Activated CD4-positive, alpha-beta T cell treated with anti-CD3 and anti-CD28 coated beads, Interleukin-2, amount 50 U/mL, for 24 hours (primary cell): ENCODE measurements at places on chromosomes 3 and 15.

GRCh38 chr3:194293546-194294198, 57.5 kb downstream of the CPN2 start:
- DNase-seq, result no peak

DNA sequence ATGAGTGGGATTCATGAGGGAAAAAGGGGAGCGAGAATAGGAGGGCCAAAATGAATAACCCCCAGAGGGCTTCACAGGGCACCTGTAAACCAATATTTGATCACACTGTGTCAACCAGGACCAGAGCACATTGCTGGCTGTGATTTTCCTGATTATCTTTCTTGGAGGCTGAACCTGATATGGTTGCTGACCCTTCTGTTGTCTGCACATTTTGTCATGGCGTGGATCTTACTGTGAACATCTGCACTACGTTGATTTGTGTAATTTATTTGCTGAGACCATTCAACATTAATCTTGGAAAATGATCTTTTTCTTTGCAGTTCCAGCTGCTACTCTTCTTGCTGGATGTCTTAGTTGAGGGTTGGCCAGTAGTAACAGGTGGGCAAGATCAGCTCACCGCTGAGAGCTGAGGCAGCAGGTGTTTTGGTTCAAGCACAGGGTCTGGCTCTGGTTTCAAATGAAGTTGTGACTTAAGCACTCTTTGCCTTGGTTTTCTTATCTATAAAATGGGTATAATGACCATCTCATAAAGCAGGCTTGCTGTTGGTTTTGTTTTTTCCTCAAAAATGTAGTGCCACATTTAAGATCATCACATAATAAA, 61.2 kb downstream of the ARHGEF26 start:
- no peak for DNase-seq

DNA sequence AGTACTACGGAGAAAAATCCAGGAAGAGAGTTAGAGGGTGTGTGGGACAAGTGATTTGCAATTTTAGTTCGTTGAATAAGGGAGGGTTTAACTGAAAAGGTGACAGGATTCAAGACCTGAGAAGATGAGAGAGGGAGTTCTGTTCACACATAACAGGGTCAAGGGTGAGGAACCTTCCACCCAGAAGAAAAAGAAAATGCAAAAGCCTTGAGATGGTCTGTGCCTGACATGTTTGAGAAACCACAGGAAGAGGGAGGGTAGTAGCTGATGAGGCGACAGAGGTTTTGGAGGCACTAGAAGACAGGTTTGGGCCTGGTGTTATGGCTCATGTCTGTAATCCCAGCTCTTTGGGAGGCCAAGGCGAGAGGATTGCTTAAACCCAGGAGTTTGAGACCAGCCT, 591 bp upstream of the SLC25A20 start:
- no peak for DNase-seq

GRCh38 chr3:153658136-153658535, 463.1 kb upstream of the ARHGEF26 start:
- no peak for DNase-seq

GRCh38 chr3:28915741-28916500, 364.9 kb upstream of the RBMS3 start:
- no peak for DNase-seq

GRCh38 chr3:42764561-42765295, 8.3 kb downstream of the CCDC13 start:
- DNase-seq, result no peak

- no peak for DNase-seq
These were observed at the start of gene PP2D1 for GRCh38 chr3:20012164-20012563. Gene PP2D1 (minus strand): TSS chr3:20012264. CDS start chr3:20012072, 192 bp downstream.

GRCh38 chr3:185936814-185937688, 763 bp downstream of the TRA2B start:
- peak; percentile 74 for DNase-seq

DNA sequence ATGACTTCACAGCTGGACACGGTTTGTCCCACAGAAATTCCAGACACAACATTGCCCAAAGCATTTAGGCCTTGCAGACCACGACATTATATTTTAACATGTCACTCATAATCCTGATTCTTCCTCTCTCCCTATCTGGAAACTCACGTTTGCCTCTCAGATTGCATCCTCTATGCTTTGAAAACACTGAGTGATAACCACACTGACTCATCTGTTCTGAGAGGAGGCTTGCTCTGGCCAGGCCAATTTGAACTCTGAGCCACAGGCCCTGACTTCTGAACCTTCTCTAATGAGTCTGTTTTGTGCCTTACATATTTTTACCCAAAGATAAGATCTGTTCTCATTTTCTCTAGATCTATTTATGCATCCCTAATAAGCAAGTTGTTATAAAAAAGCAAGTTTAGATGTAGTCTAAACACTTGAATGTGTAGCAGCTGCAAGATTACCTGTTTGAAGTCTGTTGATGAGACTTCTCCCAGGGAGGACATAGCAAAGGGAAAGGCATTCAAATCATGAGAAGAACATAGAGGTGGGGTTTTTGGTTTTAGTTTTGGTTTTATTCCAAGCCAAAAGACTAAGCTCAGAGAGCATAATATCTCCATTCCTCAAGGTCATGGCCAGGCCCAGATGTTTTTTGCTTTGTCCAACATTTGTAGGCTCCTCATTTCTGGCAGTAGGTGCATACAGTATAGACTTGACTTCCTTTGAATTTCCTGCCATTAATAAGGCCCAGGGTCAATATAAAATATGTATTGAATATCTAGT, 234.4 kb upstream of the LRTM1 start:
- DNase-seq, result no peak

DNA sequence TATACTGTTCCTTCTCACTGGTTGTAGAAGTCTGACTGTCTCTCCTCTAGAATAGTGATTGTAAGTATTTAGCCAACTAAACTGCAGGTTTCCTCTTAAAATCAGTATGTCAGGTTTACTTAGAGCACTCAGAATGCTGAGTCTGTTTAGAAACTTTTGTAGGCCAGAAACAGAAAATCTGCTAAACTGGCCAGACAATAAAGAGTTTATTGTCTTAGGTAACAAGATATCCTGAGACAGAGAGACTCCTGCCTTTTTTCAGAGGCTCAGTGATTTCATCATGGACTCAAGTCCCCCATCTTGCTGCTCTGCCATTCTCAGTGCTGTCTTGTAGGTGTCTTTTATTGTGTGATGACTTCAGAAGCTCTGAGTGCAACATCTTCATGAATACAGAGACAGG, 279.0 kb downstream of the MFSD1 start:
- DNase-seq, result no peak

DNA sequence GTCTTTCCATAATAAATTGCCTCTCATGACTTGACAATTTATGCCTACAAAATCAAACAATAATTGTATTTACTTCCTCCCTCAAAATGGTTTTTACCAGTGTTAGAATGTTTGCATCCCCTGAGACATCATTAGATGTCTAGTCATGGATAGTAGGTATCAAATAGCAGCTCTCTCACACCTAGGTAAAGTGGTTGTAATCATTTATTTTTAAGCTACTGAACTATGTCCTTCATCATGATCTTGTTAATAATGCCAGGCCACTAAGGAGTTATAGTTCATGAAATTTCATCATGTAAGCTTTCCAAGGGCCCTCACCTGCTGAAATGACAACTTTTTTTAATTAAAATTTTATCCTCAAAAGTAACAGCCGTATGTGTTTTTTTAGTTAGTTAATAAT, 134.1 kb downstream of the ARPP21 start:
- DNase-seq, result no peak

- no peak for DNase-seq
These were observed 117.7 kb upstream of the PLCL2 start for GRCh38 chr3:16767006-16767405.

DNA sequence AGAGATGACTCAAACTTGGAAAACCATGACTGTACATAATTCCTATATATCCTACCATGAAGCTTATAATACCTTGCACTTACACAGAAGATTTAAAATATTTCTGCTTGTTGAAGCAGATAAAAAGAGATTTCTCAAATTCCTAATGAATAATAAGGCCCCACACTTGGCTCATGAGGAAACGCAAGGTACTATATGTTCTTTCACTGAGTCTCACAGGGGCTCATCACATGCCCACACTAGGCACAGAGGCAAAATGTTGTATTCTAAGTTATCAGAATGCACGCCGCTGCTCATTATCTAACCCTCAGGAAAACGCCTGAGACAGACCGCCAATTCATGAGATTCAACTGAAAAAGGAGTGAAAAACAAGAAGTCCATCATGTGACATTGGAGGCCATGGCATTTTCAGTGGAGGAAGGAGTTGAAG, 5.6 kb downstream of the MYO1E start:
- no peak for DNase-seq
